Gastroesophageal sphincter (tissue), 4 donors: ENCODE measurements at places on chromosomes 12 and 14. TPM values are rescaled to one million over a fixed set of nuclear protein-coding genes. Genes with fewer than 3 reads are reported as not detected.

DNA sequence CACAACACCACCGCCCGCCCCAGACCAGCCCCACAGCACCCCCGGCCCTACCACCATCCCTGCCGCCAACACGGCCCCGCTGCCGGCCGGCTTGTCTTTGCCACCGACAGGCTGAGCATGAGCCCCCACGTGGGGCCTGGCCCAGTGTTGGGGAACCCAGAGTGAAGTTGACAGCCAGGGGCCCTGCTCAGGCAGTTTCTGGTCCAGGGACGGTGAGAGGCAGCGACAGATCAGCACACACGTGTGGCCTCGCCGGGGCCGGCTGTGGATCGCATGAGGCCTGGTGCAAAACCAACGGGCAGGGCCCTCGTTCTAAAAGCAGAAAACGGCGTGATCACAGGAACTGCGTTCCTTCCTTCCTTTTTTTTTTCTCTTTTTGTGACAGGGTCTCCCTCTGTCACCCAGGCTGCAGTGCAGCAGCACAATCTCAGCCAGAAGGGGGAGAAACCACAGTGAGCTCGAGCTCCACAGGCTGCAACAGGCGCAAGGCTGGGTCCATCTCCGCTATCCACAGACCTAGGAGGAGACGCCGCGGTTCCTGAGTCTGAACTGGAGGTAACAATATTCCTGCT lies 50.5 kb upstream of the FBRSL1 start:
- ATAC-seq: no peak

GRCh38 chr12:80017261-80017870 lies 82.0 kb upstream of the OTOGL start:
- no peak for ATAC-seq

DNA sequence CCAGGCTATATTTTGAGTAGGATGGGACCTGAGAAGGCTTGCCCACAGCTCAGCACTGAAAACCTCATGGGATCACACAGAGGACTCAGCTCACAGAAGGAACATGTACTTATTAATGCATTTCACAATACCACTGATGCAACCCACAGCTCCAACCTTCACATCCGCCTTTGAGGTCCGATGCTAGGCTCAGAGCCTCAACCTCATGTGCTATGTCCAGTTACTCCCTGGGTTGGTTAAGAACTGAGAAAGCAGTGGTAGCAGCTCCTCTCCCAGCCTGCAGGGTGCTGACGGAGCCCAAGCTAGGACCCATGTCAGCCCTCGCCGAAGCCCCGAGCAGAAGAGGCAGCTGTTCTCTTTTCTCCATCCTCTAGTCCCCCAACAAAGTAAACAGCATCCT lies 52.9 kb downstream of the SPTB start:
- ATAC-seq: no peak

DNA sequence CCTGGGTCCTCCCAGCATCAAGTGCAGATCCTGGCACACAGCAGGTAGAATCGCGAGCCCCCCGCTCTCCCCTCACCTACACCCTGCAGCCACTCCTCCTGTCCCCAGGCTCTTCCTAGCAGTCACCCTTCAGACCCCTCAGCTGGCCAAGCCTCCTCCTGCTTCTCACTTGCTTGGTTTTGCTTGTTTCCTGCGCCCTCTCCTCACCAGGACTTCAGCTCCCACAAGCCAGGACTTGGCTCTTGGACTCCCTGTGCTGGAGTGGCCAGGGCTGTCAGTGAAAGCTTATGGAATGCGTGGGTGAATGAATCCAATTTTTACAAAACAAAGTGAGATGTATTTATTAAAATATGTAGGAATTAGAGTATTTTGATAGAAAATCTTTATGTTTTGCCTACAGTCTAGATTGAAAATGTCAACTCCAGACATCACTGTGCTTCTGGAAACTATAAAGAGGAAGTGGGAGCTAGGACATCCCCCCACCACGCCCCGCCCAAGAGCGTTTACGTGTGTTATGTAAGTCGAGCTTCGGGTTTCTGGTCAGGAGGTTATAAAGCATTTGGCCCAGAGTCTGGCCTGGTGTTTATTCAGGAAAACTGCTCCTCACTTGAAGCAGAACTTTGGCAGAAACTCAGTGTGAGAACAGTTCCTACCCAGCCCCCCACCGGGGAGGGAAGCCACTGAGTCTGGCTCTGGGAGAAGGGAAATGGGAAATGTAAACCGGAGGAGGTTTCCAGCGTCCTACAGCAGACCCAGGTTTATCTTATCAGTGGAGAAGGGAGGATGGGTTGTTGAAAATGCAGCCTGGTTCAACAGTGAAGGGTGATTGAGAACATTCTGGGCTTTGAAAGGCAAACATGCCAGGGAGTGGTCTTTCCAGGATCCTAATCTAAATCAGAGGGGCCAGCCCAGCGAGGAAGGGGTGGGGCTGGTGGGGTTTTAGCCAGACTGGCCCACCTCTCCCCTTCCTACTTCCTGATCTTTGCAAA lies 8.8 kb downstream of the ALDH2 start:
- ATAC-seq: peak; percentile 65

The KRT4 gene
- 13.7 TPM for total RNA-seq

DNA sequence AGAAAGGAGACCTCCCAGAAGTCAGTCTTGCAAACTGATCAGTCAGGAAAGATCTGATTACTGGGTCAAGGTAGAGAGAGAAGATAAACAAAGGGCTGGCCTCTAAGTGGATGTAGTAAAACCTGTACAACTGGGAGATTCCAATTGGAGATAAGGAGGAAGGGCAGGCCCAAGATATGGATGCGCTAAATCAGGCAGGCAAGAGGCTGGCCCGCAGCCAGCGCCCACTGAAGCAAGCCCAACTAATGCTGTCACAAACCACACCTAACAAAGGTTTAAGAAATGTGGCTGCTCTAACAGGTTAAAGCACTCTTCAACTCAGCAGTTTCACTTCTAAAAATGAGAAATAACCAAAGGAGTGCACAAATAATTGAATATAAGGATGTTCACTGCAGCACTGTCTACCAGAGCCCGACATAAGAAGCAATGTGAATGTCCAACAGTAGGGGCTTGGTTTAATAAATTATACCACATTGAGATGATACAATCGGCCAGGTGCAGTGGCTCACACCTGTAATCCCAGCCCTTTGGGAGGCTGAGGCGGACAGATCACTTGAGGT lies 4.7 kb downstream of the GLTP start:
- no peak for ATAC-seq

The ARMH4 gene
- 11.8 TPM for total RNA-seq

DNA sequence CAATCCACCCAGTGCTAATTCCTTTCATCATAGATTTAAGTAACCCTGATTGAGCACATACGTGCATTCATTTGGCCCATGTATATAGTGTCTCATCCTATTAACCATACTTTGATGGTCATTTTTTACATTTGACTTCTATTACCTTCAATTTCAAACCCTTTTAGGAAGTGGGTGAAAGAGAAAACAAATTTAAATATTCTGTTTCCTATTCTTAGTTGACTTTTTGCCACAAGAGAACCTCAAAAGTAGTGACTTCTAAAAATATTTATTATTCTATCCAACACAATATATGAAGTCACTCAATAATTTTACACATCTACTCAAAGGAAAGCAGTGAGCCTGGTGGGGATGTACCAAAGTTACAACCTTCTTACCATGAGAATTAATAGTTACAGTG lies 164.9 kb downstream of the CEP128 start:
- no peak for ATAC-seq

The RNFT2 gene
- total RNA-seq: 0.31 TPM

DNA sequence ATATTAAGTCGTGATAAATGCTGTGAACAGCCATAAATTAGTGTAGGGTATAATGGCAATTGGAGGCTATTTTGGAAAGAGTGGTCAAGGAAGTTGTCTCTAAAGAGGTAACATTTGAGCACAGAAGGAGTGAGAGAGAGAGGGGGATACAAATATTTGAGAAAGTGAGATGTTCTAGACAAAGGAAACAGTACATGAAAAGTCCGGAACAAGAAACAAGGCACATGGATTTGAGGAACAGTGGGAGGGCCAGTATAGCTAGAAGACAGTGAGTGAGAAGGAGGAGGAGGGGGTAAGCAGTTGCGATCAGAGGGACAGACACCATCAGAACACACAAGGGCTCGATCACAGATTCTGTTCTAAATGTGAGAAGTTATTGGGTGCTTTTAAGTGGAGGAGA lies 20.1 kb upstream of the RNASE12 start:
- ATAC-seq: no peak

The CAPZA3 gene
- total RNA-seq: not detected

The TMEM263 gene
- total RNA-seq: 36.9 TPM

- no peak for ATAC-seq
Measured at GRCh38 chr12:6688543-6688998, 604 bp downstream of the ZNF384 start.

DNA sequence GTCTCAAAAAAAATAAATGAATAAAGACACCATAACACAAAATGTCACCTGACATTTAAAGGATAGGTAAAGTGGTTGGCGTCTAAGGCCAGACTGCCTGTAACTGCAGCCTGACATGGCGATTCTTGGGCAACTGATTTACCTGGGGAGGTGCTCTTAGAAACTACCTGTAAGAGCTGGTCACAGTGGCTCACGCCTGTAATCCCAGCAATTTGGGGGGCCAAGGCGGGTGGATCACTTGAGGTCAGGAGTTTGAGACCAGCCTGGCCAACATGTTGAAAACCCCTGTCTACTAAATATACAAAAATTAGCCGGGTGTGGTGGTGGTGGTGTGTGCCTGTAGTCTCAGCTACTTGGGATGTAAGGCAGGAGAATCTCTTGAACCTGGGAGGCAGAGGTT lies 8.4 kb downstream of the RPL6 start:
- ATAC-seq: no peak

The KRT2 gene
- not detected for total RNA-seq

The CRACR2A gene
- 5.4 TPM for total RNA-seq

GRCh38 chr14:75440733-75441477 lies 13.1 kb downstream of the JDP2 start:
- ATAC-seq: peak; percentile 90

DNA sequence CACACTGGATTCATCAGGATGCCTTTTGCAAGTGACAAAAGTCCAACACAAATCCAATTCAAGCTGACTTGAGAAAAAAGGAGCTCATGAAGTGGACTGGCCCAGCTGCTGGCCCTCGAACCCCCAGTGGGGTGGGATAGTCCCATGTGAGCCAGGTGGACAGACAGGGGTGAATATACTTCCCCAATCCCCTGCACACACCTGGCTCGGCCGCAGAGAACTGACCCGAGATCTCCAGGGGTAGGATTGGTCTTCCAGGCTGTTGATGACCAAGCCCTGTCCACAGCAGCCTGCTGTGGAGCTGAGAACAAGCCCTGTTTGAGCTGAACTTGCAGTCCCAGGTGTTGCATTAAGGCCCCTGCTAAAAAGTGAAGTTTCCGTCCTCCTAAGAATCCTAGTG lies 56.2 kb downstream of the TPCN1 start:
- ATAC-seq: no peak

DNA sequence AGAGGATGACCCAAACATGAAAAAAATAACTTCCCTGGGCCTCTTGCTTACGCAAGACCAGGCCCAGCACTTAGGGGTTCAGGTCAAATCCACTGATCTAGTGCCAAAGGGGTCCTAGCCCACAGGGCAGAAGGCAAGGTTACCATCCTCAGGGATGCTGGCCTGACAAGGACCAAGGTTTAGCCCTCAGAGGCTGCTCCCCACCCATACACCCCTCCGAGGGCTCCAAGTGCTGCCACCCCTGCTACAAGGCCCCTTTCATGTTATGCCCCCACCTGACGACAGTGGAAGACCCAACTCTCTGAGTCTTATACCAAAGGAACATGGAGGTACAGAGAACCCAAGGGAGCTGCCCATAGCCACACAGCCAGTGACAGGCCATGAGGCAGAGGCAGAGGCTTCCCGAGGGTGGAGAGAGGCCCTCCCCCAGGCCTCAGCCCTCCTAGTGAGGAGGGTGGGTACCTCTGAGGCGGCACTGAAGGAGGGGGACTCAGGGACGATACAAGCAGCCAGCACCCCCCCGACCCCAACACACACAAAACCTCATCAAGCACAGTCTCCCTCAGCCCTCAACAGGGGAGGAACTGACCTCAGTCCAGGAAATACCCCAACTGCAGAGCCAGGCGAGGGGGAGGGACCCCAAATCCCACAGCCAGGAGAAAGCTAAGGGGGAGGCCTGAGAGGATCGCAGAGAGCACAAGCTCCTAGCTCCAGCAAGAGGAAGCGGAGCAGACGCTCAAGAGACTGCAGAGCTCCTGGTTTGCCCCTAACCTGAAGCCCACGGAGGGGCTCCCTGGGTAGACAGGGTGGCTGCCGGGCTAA lies 37.0 kb downstream of the ANAPC7 start:
- no peak for ATAC-seq

GRCh38 chr14:68789821-68790643 lies 2.8 kb downstream of the ZFP36L1 start:
- ATAC-seq: no peak

The LIN7A gene
- total RNA-seq: 6.6 TPM

- ATAC-seq: no peak
Measured at GRCh38 chr12:51866762-51867161, 18.2 kb upstream of the FIGNL2 start.

The HOXC5 gene
- 0.31 TPM for total RNA-seq

DNA sequence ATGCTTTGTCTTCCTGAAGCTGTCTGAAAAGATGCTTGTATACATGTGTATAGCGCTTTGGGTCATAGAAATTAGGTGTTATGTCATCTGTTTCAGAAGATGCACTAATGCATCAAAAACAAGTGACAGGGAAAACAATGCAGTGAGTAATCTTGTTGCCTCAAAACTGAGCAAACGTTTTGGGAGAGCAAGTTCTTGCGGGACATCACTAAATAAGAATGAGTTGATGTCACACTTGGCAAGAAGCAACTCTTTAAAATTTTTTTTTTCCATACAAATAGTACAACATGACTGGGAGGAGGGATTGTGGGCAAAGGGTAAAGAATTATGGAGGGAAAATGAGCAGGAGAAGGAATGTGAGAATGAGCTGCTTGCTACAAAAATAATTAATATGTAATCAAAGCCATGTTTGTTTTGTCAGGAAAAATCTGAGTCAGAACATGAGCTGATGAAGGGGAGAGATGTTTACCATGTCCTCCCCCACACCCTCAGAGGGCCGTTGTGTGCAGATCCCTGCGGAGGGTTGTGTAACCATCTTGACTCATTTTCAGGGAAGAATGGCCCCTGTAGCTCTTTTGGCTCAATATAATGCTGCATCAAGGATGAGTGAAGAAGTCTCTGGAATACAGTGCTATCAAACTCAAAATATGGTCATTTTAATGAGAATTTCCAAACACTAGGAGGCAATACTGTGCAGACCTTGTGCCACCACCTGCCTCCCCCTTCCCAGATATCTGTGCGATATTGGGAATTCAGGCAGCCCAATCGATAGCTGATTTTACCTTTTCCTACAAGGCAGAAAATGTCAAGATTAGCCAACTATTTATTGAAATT lies 41.4 kb downstream of the BORCS5 start:
- ATAC-seq: peak; percentile 97

DNA sequence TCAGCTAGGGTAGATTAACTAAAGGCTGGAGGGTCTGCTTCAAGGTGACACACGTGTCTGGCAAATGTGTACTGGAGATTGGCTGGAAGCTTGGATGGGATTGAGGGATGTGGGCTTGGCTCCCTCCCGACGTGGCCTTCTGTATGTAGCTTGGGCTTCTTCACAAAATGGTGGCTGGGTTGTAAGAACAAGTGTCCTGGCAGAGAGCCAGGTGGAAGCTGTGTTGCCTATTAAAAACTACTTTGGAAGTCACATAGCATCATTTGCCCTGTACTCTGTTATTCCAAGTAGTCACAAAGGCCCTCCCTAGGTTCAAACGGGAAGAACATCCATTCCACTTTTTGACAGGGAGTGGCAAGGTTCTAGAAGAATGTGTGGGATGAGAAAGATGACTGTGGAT lies 174.1 kb upstream of the PRICKLE1 start:
- no peak for ATAC-seq

The ASCL1 gene
- total RNA-seq: 0.54 TPM

GRCh38 chr12:68559246-68559645 lies 51.5 kb upstream of the RAP1B start:
- no peak for ATAC-seq

- ATAC-seq: no peak
Measured at GRCh38 chr14:34171431-34172172, 220.7 kb upstream of the EGLN3 start.
